Stimulated activated CD4-positive, alpha-beta T cell treated with anti-CD3 and anti-CD28 coated beads, TNF-alpha, amount 100 ng/mL, for 1 hour (primary cell): ENCODE measurements at places on chromosomes 2 and 18.

DNA sequence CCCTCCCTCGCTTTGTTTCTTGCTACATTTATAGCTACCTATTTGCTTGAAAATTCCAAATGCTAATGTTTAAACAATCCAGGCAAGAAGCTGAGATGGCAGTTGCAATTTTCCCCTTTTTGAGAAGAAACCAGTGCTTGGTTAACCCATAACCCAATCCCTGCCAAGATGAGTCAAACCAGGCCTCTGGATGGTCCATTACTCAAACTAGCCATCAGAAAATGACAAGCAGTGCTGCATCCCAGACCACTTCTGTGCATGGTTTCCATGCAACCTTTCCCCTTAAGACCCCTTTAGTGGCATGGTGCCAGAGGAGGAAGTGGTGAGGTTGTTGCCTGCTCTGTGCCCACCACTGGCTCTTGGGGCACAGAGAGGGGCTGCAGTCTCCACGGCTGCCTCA, 131.2 kb upstream of the RMP24 start:
- no peak for DNase-seq

DNA sequence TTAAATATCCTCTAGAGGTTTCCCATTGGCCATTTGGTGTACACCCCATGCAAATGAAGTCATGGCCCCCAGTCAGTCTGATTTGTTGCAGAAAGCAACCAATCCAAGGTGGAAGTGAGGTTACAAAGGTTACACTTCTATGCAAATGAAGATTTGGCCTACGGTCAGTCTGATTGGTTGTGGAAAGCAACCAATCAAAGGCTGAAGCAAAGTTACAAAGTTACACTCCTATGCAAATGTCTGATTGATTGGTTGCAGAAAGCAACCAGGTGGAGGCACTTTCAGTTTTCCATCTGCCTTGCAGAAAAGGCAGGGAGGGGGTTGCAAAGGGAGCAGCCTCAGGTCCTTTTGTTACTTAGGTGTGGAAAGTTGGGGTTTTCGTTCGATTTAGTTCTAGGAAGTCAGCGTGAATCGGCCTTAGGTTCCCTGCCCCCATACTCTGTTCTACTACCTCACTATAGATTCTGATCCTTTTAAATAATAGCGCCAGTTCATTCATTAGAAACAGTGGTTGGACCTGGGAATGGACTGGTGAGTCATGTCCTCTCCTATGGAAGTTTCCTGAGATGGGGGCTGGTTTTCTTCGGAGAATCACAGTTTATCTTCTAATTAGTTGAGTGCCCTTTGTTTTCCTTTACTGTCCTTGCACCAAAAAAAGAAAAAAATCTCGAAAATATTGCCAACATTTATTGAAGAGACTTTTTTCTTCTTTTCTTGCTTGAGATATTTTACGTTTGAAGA, 279.5 kb downstream of the AGAP1 start:
- no peak for DNase-seq

DNA sequence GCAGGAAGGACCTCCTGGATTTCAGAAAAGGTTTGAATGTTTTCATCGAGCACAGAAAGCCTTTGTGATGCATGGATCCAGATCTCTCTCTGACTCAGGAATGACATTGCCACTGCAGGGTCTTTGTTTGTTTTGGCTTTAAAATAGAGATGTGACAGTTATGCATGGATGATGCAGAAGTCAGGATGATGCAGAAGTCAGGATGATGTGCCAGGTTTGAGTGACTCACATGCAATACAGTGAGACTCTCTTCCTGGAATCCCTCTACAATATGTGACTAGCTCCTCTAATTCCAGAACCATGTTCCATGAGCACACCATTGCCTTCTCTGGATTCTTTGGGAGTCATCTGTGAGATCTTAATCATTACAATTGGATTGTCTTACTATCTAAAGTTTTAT, 177.9 kb upstream of the RAB6C start:
- no peak for DNase-seq

GRCh38 chr18:12009581-12010140, 28.4 kb downstream of the IMPA2 start:
- no peak for DNase-seq

DNA sequence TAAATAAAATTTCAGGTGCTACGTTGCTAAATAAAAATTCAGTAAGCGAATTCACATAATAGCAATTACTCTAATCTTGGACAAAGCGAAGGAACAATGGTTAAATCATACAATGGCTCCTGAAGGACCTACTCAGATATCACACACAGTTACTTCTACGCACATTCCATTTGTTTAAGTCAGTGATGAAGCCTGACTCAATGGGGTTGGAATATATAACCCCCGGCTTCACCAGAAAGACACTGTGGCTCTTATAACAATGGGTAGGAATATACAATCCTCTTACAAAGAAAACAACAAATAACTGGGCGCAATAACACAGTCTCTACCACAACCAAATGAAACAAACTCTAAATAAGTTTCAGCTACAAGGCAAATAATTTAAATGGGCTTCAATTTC, 349.5 kb downstream of the IRS1 start:
- DNase-seq = no peak

DNA sequence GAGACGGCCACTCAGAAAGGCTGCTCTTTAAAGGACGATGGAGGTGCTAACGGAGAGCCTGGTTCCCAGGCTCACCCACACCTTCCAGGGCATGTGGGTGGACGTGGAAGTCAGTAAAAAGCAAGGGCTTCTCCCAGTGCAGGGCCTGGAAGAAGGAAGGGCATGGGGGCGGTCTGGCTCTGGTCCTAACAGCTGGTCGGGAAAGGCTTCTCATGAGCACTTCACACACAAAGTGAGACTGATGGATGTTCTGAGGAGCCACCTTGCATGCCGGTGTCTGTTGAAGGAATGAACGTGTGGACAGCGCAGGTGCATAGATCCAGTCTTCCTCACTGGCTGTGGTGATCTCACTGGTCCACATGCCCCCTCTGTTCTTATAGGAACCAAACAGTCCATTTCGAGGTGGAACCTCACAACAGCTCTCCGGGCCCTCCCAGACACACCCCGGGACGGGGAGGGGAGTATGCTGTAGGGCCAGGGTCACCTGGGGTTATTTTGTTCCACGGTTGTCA, 90.6 kb upstream of the UXS1 start:
- DNase-seq = no peak

DNA sequence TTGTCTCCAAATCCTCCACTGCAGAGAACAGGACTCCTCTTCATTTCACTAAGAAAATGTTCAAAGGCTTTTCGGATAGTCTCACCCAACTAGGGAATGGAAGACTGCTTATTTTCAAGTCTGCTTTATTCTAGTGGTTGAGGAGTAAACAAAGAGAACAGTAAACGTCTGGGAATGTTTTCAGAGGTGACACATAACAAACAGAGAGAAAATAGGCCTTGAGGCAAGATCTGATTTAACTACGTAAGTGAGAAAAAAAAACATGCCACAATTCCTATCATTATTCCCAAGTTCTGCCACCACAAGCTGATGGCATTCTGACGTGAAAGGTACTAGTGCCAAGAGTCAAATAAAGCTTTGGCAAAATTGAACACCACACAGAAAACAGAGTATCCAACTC, 16.7 kb upstream of the WIPF1 start:
- DNase-seq = no peak

- no peak for DNase-seq
These were observed 62.0 kb downstream of the RPL31 start for GRCh38 chr2:101064125-101064502.
